ENCODE measurements at places on chromosomes 2 and 18. TPM values are rescaled to one million over a fixed set of nuclear protein-coding genes. Genes with fewer than 3 reads are reported as not detected.

Gene ATL2
- total RNA-seq, result 46.0 TPM

DNA sequence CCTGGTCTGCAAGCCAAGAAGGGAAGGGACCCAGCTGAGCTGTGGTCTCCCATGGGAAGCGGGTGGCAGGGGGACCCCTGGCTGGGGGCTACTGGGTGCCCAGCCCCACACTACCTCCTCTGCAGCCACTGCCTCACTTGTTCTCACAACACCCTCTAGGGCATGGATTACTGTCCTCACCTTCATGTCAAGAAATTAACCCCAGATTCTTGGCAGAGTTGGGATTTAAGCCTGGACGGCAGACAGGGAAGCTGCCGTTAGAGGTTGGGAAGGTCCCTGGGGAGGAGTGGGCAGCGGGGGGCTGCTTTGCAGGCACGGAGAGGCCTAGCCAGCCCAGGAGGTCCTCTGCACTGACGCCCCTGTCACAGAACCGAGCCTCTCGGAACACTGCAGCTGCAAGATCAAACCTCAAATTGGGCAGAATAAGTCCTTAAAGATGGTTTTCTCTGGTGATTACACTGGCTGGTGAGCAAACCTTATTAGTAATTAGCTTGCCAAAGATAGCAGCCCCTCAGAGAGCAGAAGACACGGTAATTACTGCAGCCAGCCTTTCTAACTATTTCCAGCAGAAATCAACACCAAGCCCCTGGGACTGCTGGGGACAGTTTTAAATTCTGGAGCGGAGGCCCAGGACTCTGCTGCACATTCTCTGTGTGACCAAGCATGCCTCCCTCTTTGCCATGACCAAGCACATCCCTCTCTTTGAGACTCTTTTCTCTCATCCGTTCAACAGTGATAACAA is 35.9 kb downstream of the KCNF1 start:
- H3K4me1 ChIP-seq, result no peaks in the 10 kb centered on the region
- peaks cover 21% of the 10 kb centered on the region for H3K27me3 ChIP-seq
- no peak overlapping the region for H3K27ac ChIP-seq
- H3K36me3 ChIP-seq, result no peaks in the 10 kb centered on the region

- no peaks in the 10 kb centered on the region for H3K27me3 ChIP-seq
- H3K36me3 ChIP-seq, result no peaks in the 10 kb centered on the region
- no peak overlapping the region for H3K27ac ChIP-seq
- DNase-seq, result no peak
- H3K4me1 ChIP-seq, result no peaks in the 10 kb centered on the region
Measured at GRCh38 chr2:99675130-99675661, 185.4 kb upstream of the REV1 start.

- no peaks in the 10 kb centered on the region for H3K36me3 ChIP-seq
- peaks cover 16% of the 10 kb centered on the region for H3K27me3 ChIP-seq
- no peak overlapping the region for H3K27ac ChIP-seq
- no peaks in the 10 kb centered on the region for H3K4me1 ChIP-seq
Measured at GRCh38 chr2:175363699-175364098, 182.2 kb upstream of the ATP5MC3 start.

DNA sequence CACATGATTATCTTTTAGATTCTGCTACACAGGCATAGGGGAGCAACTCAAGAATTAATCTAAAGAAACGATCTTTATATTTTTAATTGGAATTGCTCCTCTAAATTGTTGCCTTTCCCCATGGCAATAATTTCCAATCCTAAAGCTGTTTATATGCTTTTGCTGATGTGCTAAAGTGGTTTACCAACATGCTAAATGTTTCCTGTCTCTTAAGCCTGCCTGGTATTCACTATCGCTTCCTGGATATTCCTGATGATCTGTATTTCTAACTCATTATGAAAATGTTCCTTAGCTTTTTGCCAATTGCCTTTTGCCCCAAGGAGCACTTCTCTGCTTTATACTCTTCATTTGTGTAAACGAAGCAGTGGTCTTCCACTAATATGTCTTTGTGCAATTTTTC is 65.8 kb downstream of the PTPN2 start:
- no peak overlapping the region for H3K4me3 ChIP-seq
- no peaks in the 10 kb centered on the region for H3K27me3 ChIP-seq
- H3K27ac ChIP-seq, result no peak overlapping the region

- no peaks in the 10 kb centered on the region for H3K27me3 ChIP-seq
- H3K36me3 ChIP-seq, result peaks cover 1% of the 10 kb centered on the region
- DNase-seq, result no peak
- H3K27ac ChIP-seq, result no peak overlapping the region
Measured at GRCh38 chr2:160647967-160648685, 154.5 kb upstream of the RBMS1 start.

DNA sequence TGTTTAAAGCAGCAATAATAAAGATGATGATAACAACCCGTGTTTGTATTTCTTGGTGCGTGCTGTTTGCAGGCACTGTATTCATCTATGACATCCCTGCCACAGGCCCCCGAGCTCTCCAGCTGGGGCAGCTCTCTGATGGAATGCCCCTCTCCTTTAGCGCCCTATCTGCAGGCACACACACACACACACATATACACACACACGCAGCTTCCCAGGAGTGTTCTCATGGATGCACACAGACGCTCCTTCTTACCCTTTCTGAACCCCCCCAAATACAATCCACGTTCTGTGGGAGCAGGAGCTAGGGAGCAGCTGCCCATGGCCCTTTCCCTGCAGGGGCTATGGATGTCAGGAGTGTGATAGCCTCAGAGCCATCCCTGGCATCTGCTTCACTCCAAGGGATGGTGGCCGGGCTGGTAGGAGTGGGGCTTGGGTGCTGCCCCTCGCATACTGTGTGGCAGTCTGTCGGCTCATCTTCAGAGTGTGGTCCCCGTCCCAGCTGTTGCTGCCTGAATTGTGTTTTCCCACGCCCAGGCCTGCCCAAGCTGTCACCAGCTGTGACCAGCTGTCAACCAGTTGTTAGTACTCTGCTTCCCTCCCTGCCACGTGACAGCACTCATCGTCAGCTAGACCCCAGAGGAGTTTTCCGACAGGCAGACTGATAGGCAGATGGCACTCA is 50.8 kb upstream of the MYCN start:
- no peaks in the 10 kb centered on the region for H3K4me1 ChIP-seq
- DNase-seq, result no peak

DNA sequence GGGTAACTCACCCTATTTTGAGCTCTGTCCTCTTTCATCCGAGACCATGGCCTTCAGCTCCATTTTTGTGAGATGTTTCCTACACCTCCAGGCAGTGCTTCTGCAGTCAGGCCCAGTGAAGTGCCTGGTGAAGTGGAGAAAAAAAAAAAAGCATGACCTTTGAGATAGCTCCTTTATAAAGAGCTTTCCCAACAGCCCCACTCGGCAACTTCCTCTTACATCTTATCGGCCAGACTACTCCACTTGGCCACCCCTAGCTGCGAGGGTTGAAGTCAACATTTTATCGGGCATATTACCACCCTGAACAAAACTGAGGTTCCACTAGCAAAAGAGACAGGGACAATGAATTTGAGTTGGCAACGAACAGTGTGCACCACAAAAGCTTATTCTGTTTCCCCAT is 124.8 kb upstream of the RNF152 start:
- no peak for DNase-seq
- H3K27ac ChIP-seq, result no peak overlapping the region
- H3K4me1 ChIP-seq, result peaks cover 2% of the 10 kb centered on the region
- H3K27me3 ChIP-seq, result peaks cover 4% of the 10 kb centered on the region

DNA sequence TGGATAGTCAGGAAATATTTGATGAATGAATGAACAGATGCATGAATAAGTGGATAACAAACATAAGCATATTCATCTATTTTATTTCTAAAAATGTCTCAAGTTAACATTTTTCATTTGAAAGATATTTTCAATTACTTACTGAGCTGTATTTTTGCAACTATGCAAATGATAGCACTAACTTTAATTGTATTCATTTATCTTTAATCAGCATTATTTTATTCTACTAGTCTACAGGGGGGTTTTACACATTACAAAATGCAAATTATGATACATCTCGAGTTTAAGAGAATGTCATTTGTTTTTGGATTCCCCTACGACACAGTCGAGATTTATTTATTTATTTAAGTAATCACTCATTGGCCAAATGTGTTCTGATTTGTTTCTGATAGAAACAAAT is 530.6 kb downstream of the ERBB4 start:
- no peak overlapping the region for H3K4me3 ChIP-seq
- no peak for DNase-seq
- H3K36me3 ChIP-seq, result no peaks in the 10 kb centered on the region
- no peaks in the 10 kb centered on the region for H3K27me3 ChIP-seq

DNA sequence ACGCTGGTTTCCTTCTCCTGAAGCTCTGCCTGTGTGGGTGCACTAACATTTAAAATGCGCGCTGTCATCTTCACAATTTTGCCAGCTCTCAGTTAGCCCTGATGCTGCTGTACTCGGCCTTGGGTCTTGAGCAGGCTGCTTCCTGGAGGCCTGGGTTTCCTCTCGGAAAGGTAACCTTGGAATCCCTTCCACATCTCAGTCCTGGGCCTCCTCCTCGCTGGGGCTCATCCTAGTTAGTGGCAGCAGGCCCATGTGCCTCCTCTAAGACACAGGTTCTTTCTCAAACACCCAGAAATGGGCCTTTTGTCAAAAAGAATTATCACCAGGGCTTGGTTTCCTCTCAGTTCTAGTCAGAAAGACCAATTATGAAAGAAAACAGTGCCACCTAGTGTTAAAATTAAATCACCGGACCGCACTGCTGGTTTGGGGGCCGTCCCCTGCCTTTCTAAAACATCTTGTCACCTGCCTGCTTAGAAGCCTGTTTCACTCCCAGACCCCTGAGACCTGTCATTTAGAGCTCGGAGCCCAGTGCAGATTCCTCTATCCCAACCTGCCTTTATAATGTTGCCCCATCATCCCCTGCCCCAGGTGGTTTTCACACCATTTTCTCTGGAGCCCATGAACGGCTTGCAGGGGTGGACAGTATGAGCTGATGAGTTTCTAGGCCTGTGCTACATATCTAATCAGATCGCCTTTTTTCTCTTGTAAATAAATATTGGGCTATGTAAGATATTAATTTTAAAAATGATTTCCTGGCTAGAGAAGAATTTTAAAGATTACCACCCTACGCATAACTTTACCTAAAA is 42.4 kb downstream of the HK2 start:
- H3K36me3 ChIP-seq, result peaks cover 26% of the 10 kb centered on the region
- DNase-seq, result peak; percentile 37
- peak overlapping the region; percentile 42 for H3K27ac ChIP-seq
- H3K4me1 ChIP-seq, result peaks cover 4% of the 10 kb centered on the region

DNA sequence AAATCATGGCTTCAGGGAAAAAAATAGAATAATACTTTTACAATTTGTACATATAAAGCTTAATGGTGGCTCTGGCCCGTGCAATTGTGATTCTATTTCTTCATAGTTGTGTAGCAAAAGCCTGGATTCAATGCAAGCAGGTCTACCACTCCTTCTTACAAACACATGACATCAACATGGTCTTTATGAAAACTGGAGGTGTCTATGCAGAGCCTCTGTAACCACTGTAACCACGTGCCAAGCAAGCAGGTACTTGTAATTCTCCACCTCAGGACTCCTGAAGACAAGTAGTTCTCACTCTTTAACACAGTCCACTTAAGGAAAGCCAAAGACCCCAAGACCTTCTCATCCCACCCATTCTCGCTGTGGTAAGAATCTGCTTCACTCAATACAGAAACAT is 62.6 kb downstream of the METTL4 start:
- DNase-seq, result no peak
- H3K27ac ChIP-seq, result no peak overlapping the region
- no peaks in the 10 kb centered on the region for H3K36me3 ChIP-seq
- no peaks in the 10 kb centered on the region for H3K27me3 ChIP-seq
- H3K4me3 ChIP-seq, result no peak overlapping the region
- peaks cover 3% of the 10 kb centered on the region for H3K4me1 ChIP-seq

DNA sequence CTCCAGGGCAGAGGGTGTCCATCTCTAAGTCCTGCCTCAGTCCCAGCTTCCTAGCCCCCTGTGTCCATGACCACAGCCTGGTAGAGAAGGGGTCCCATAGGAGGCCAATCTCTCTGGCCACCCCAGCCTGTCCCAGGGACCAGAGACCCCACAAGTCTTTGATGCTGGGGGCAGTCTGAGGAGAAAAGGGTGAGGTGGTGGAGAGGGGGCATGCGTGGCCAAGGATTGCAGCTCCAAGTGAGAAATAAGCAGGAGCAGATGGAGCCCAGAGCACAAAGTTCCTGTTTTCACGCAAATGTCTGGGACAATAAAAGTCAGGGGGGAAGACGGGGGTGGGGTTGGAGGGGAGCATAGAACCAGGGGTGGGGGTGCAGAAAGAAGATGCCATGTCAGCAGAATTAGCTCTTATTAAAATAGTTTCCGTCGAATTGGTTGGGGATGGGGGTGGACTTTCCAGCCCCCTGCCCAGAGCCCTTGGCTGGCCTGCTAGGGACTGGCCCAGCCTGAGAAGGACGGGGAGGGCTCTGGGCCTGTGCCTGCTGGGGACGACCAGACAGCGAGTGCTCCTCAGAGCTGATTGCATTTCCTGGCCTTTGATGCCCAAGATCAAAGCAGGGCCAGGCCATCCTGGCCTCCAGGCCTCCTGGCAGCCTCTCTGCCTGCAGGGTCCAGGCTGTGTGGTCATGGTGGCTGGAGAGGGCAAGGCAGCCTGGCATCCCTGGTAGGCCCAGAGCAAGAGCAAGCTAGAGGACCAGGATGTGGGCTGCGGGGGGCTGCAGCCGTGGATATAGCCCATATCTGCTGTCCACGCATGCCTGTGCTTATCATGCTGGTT is 337.1 kb downstream of the DYSF start:
- H3K36me3 ChIP-seq, result no peaks in the 10 kb centered on the region
- H3K27ac ChIP-seq, result no peak overlapping the region
- no peaks in the 10 kb centered on the region for H3K4me1 ChIP-seq
- no peaks in the 10 kb centered on the region for H3K27me3 ChIP-seq
- H3K4me3 ChIP-seq, result no peak overlapping the region
- no peak for DNase-seq

GRCh38 chr18:76895498-76895897 is 73.1 kb downstream of the ZNF236 start:
- no peak for DNase-seq
- H3K27me3 ChIP-seq, result no peaks in the 10 kb centered on the region
- H3K4me3 ChIP-seq, result no peak overlapping the region
- peaks cover 38% of the 10 kb centered on the region for H3K36me3 ChIP-seq

DNA sequence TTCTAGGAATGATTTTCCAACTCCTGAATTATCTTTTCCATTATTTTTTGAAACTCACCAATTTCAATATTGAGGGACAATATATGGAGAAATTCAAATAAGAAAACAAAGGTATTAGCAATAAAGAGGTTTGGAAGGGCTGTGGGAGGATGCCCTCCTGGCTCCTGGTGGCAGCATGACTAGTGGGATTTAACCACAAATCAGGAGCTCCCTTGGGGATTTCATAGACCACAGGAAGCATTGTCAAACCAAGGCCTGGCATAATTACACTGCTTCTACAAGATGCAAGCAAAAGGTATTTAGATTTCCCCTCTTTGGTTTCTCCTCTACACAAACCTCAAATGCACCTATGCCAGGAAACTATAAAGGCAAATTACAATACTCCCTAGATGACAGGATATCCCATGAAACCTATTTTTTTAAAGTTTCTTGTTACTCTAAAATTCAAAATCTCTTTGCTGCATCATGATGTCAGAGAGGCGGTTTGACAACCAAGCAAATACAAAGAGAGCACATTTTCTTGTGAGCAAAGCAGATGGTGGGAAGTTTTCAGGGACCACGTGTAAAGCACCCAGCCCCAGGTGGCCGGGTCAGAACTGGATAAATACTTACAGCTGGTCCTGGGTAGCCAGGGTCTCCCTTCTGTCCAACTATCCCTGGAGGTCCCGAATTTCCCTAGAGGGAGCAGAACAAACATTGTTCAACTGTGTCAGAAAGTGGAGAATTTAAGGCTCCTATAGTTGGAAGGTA is 67.9 kb downstream of the COL6A3 start:
- no peak overlapping the region for H3K4me3 ChIP-seq
- no peaks in the 10 kb centered on the region for H3K36me3 ChIP-seq
- no peak for DNase-seq
- H3K27ac ChIP-seq, result no peak overlapping the region
- peaks cover 2% of the 10 kb centered on the region for H3K4me1 ChIP-seq

GRCh38 chr2:210169516-210170195 is 1.6 kb downstream of the KANSL1L start:
- H3K27me3 ChIP-seq, result peaks cover 19% of the 10 kb centered on the region
- H3K4me3 ChIP-seq, result peak overlapping the region; percentile 94
- DNase-seq, result no peak
- peak overlapping the region; percentile 94 for H3K27ac ChIP-seq

Measured in activated naive CD8-positive, alpha-beta T cell treated with anti-CD3 and anti-CD28 coated beads, Interleukin-2, amount 10 ng/mL, durations not matched to agents 7 days and 5 days (primary cell).